ENCODE measurements at places on chromosomes 16 and 17.

- no peak for DNase-seq
Observed at GRCh38 chr16:69767459-69768229, 5.5 kb downstream of the WWP2 start.

GRCh38 chr16:2035431-2036199 lies 8.9 kb downstream of the NHERF2 start:
- DNase-seq: no peak

DNA sequence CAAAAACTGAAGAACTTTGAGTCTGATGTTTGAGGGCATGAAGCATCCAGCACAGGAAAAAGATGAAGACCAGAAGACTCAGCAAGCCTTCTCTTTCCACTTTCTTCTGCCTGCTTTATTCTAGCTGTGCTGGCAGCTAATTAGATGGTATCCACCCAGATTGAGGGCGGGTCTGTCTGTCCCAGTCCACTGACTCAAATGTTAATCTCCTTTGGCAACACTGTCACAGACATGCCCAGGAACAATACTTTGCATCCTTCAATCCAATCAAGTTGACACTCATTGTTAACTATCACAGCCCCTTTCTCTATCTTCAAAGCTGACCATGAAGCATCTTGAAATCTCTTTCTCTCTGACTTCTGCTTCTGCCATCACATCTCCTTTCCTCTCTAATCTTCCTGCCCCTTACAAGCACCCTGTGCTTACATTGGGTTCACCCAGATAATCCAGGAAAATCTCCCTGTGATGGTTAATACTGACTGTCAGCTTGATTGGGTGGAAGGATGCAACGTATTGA lies 115.9 kb upstream of the CDH13 start:
- DNase-seq: no peak

DNA sequence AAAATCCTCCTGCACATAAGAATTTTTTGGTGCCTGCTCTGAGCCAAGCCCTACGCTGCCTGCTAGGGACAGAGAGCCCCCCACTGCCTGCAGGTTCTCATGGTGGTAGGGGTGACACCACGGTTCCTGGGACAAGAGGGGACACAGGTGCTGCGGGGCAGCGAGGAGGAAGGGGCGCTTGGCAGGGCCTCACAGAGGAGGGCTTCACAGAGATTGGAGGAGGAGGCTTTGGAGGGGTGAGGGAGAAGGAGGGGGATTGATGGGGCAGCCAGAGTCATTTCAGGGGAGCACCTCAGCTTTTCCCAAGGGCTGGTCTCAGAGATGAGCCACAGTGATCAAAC lies 29.8 kb upstream of the GSG1L start:
- no peak for DNase-seq

DNA sequence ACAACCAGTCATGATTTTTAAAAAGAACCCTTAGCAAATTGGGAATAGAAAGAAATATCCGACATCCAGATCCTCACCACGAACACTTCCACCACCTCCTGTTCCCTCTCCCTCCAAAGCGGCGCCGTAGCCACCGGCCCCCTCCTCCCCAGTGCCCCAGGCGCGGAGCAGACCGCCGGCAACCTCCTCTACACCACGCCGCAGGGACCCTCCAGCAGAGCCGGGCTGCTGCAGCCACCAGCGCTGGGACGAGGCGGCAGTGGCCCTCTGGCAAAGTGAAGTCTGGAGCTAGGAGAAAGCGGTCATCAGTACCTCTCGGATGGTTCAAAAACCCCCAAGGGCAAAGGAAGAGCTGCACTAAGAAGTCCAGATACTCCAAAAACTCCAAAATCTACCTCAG lies 41.4 kb upstream of the SLFN13 start:
- DNase-seq: no peak

DNA sequence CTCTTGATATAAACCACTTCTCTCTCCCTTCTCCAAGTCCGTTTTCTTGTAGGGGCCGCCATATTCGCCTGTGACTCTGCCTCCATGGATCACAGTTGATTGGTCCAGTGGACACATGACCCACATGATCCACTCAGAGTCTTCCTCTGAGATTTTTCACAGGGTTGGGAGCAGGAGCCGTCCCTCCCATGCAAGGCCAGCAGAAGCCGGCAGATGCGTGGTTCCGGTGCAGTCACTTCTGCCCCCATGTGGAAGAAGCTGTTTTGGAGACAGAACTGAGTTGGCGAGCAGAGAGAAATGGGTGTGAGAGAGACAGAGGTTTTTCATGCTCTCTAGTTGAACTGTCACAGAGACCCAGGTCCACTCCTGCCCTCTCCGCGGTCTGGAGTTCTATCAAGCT lies 83.3 kb downstream of the C16orf95 start:
- DNase-seq: no peak

GRCh38 chr17:66906321-66907278 lies 57.9 kb upstream of the CACNG4 start:
- peak; percentile 62 for DNase-seq

Measured in CD4-positive, alpha-beta T cell treated with Interleukin-2 at 100 ng/mL for 4 hours (primary cell).